Activated CD8-positive, alpha-beta memory T cell treated with anti-CD3 and anti-CD28 coated beads for 4 hours (primary cell): ENCODE measurements at places on chromosomes 3 and 15.

DNA sequence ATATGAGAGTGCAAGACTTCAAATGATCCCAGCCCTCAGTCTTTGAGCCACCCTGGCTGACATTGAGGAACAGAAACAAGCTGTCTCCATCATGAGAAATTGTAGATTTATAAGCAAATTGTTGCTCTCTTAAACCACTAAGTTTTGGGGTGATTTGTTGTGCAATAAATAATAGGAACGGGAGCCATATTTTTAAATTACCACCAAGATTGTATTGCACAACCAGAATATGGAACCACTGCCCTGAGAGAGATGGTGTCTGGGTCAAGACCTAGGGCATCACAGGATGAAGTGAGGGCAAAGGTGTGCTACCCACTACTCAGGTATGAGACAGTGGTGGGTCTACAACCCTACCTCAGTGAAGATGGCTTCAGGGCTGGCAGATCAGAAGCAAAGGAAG, 2.3 kb upstream of the CFAP92 start:
- no peak for DNase-seq

DNA sequence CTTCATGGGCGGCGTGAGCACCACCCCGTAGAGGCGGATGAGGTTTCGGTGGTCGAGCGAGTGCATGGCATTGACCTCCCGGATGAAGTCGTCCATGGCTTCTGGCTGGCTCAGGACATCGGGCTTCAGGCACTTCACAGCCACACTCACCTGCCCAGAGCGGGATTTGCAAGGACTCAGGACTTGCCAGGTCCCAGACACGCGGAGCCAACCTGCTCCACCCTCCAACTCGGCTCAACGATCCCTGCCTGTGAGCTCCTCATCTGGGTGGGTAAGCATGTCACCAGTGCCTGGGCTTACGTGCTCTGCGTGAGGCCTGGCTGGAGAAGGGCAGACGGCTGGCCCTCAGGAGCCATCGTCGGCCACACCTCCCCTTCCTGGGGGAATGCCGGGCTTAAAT, 25.2 kb downstream of the TNK2 start:
- DNase-seq = no peak

- no peak for DNase-seq
Measured at GRCh38 chr3:48314542-48314941, 18.9 kb downstream of the SPINK8 start.

DNA sequence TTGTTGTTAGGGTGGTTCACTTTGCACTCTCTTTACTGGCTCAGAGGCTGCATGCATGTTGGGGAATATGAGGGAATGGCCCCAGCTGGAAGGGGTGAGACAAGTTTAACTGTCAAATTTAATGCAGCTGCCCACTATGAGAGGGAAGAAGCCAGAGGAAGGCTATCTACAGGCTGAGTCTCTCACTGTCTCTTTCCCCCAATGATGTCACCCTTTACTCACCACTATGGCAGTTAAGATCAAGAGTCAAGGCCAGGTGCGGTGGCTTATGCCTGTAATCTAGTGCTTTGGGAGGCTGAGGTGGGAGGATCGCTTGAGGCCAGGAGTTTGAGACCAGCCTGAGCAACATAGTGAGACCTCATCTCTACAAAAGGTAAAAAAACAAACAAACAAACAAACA, 12.2 kb upstream of the RBMS3 start:
- DNase-seq = no peak

DNA sequence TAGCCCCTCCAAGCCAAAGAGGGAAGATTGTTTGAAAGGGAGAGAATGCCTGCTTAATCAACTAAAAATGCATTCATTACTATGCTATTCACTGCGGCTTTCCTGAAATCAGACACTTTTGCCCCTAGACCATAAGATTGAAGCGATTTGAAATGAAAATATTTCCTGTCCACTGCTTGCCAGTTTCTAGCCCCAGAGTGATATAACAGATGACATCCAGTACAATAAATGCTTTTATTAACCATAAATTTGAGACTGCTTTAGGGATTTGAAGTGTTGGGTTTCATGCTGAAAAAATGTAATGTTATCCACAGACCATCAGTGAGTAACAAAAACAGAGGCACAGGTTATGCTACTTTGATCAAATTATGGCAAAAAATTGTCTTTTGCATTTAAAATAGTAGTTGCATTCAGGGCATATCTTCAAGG, 14.1 kb downstream of the IL17RD start:
- no peak for DNase-seq

- DNase-seq = no peak
Measured at GRCh38 chr15:33107950-33108349, 86.6 kb downstream of the FMN1 start.

DNA sequence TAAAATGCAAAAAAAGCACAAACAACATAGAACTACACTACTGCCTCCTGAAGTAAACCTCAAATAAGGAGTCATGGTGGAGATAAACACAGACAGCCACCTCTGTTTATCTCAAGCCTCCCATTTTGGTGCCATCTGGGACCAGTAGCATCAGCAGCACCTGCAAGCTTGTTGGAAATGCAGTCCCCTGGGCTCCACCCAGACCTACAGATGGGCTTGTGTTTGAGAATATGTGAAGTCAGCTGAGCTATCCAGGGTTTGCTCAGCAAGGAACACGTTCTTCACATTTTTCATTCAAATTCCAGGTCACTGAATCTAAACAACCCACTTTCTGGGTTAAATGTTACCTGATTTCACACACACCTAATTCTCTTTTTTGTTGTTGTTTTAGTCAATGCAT, 45.5 kb downstream of the RASGRF1 start:
- no peak for DNase-seq

- no peak for DNase-seq
Measured at GRCh38 chr3:54832876-54833275, 95.0 kb downstream of the LRTM1 start.

DNA sequence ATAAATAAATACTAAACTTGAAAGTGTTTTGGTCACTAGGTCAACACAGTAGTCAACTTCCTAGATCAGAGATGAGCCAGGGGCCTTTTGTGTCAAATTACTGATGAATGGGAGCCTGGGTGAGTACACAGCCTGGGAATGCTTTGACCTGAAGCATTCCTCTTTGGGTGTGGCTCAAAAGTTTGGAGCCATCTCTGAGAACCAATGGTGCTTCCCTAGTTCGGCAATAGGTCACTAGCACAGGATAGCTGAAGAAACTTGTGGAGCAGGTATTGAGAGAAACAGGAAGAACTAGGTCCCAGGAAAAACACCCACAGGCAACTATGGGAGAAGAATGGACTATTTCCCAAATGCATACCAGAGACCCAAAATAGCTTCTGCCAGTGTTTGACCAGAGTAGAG, 56.6 kb upstream of the PLXND1 start:
- no peak for DNase-seq

DNA sequence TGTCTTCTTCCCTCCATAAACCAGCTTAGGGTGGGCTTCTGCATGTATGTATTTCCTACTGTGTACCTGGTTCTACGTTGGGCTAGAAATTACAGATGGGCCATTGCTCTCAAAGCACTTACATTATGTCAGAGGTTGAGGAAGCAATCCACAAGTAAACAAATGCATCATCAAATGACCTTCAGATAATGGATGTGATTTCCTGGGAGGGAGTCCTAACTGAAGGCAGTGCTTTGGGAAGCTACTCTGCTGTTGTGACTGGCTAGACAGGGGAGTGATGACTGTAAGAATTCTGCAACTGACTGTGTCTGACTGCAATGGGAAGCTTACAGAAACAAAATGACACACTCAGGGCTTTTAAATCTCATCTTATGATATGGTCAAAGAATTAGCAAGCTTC, 71.0 kb upstream of the PRR23E start:
- no peak for DNase-seq

DNA sequence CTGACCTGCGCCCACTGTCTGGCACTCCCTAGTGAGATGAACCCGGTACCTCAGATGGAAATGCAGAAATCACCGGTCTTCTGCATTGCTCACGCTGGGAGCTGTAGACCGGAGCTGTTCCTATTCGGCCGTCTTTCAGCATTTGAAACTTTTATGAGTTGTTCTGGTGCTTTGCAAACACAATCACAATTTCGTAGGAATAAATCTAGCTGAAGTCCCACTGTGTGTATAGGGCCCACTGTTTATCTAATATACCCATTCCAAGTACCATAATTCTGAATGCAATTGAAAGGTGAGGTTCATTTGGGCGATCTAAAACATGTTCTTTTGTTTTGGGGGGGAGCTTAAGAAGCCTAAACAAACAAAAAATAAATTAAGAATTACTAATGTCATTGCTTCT, 572.1 kb downstream of the FGF12 start:
- DNase-seq = no peak

DNA sequence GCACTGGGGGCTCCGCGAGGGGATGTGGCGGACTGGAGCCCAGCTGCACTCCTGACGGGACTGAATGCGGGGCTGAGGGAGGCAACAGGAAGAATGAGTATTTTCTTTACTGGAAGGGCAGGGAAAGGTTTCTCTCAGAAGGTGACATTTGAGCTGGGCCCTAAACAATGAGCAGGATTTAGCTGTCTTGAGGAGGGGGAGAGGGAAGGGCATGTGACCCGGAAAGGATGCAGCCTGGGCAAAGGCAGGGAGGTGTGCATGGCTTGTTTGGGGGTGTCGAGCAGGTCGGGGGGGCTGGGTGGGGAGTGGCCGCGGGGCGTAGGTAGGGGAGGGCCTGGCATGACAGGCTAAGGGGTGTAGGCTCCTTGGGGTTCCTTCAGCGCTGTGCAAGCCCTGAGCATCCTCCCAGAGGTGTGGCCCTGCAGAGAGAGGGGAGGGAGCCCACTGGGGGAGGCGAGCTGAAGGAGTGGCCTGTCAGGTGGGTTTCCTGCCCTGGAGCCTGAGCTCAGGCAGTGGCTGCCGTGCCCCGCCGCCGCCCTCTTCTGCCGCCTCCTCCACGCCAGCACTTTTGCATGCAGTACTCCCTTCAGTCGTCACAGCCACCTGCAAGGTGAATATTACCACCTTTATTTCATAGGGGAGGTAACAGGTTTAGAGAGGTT, 17.2 kb upstream of the ANKDD1A start:
- DNase-seq = peak; percentile 43

GRCh38 chr3:124429129-124429815, 301.0 kb upstream of the UMPS start:
- DNase-seq = no peak

- no peak for DNase-seq
Measured at GRCh38 chr3:194866236-194866635, 180.6 kb downstream of the FAM43A start.

DNA sequence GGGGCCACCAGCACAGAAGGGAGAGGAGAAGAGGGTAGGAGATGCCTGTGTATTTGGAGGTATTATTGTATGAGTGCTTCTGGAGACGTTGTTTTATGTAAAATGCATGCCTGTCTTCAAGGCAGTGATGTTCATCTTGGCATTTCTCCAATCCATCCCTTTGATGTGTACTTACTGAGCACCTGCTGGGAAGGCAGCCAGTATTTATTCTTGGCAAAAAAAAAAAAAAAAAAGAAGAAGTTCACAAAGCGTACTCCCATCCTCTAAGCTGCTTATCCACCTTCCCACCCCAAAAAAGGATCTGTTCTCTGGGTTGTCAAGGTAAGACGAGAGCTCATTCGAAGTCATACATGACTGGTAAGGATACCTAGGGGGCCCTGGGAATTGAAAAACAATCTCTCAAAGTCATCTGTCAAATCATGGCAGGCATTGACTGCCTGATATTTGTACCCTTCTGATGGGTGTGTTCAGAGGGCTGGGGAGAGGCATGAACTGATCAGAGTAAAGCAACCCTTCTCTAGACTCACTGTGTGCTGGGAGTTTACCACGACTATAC, 30.0 kb upstream of the SLC6A1 start:
- DNase-seq = no peak

GRCh38 chr3:186642014-186642413, 1.8 kb downstream of the FETUB start:
- DNase-seq = no peak
